ENCODE measurements at places on chromosomes 3 and 15.

GRCh38 chr15:55742927-55743728, at the start of gene PRTG:
Gene PRTG, minus strand, starts transcription at chr15:55743152. Its CDS starts 221 bp downstream, at chr15:55742931.
- DNase-seq, result no peak

DNA sequence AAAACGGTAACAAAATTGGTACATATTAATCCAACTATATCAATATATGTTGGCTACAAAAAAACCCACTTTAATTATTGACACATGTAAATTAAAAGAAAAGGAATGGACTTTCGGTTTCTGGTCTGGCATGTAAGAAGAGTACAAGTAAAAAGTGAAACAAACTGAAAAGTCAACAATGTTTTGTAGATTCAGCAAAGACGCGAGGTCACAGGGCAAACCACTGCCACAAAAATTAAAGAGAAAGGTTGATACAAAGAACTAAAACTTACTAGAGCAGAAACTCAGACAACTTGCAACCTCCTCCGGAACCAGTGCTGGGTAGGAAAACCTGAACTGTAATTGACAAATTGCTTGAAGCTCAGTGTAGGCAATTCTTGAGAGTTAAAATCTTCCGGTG, 110.6 kb upstream of the ARPP21 start:
- DNase-seq, result no peak

- DNase-seq, result no peak
Measured at GRCh38 chr3:12750223-12750622, 8.8 kb downstream of the TMEM40 start.

DNA sequence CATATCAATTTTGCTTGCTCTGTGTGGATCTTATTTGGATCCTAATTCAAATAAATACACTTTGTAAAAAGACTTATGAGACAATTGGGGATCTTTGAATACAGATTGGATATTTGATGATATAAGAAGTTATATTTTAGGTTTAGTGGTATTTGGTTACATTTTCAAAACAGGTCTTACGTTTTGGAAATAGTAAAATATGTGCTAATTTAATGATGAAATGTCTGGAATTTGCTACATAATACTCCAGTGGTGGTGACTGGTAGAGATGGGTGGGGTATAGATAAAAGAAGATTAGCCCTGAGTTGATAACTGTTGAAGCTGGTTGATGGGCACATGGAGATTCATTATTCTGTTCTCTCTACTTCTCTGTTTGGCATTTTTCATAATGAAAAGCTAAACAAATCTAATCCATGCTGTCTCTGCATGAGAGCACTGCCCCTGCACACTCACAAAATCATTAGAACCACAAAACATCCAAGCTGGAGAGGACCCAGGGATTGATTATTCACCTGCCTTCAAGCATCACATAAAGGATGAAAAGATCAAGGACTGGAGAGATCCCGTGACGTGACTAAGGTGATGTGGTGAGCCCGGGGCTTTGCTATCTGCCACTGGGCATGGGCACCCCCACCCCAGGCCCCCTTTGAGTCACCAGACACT, 58.9 kb downstream of the TLE3 start:
- DNase-seq, result no peak

DNA sequence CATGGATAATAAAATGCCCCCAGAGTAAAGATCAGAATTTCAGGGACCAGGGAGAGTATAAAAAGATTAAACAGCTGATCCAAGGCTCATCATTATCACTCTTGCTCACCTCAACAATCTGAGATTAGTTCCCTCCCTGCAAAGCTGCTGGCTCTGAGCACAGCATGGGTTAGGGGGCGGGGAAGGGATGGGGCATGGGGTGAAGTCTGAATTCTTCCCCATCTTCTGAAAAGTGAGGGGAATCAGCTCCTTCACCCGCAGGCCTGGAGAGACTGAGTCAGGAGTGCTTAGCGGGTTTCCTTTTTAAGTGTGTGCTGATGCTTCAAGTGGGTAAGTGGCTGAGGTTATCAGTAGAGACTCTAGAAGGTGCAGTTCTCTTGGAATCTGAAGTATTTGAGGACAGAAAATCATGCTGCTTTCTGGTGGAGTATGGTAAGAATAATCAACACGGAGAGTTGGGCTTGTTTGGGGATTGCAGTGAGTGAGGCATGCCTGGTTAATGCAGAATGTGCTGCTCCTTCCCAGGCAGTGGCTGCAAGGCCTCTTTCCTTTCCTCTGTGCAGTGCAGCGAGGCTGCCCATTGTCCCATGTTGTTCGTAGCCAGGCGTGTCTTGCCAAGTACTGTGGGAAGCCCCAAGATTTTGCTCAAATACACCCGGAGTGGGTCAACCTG, 59.2 kb upstream of the TRAK1 start:
- no peak for DNase-seq

DNA sequence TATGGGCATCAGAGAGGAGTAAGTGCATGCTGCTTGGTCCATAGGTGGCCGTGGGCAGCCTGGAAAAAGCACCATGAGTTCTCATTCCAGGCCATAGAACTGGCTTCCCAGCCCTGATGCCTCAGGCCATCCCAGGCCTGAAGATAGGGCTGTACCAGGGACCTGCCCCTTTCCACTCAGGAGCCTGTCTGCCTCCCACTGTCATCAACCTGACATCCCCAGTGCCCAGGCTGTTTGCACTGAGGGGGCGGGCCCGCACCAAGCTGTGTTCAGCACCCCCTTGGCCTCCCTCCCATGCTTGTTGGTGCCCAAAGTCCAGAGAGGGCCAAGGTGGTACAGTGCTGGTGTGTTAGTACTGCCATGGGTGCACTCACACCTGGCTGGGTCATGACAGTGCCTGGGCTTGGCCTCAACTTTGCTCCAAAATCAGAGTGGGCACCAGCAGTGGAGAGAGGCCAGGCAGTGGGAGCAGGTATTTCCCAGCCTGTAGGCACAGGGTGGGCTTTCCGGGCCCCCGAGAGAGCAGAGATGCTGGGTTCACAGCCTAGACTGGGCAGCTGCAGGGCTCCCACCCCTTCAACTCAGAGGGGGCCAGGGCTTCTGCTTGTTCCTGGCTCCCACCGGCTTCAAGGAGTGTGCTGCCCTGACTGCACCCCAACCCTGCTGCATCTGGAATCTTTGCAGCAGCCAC, 556.1 kb downstream of the SI start:
- no peak for DNase-seq

DNA sequence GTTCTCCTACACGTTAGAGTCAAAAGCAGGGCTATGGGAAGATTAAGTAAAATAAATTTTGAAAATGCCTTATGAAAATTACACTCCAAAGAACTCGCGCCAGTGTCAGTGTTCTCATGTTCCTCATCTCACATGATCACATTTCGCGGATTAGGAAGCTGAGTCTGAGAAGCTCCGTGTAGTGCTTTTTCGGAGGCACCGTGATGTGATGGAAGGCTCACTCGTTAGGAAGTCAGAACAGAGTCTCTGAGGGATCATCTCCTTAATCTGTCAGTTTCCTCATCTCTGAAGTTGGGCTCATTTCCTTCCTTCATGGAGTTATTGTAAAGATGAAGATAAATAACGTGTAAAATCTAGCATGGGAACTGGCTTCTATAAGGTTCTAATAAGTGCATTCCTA, 3.2 kb downstream of the ADIPOQ start:
- DNase-seq, result no peak

DNA sequence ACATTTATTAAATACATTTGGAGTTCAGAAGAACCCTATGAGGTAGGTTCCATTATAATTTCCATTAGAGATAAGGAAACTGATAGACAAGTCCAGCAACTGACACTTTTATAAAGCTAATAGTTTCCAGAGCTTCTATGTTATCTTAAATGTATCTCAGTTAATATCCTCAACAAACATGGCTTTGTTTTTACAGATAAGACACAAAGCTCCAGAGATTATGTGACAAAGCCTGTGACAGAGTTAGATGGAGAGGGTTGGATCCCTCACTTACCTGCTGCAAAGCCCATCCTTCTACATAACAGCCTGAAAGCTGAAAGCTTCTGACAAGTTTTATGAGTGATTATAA, 473 bp upstream of the COMMD2 start:
- DNase-seq, result no peak

GRCh38 chr3:173875790-173876189, 478.2 kb downstream of the NLGN1 start:
- no peak for DNase-seq

Measured in activated gamma-delta T cell (primary cell).